ENCODE measurements at places on chromosomes 4 and X. TPM values are rescaled to one million over a fixed set of nuclear protein-coding genes. Genes with fewer than 3 reads are reported as not detected.

Gene TMSB15C
- total RNA-seq, result 2.2 TPM

Gene MGAT4D
- not detected for total RNA-seq

Gene BTC
- total RNA-seq, result 3.1 TPM

Gene SUPT20HL1
- not detected for total RNA-seq

Gene TMEM128
- total RNA-seq, result 19.6 TPM
